Testis (tissue), 5 donors: ENCODE measurements at places on chromosomes 12 and 14.

- DNase-seq = no peak
These were observed 460.9 kb downstream of the ZFP36L1 start for GRCh38 chr14:68331991-68332390.

DNA sequence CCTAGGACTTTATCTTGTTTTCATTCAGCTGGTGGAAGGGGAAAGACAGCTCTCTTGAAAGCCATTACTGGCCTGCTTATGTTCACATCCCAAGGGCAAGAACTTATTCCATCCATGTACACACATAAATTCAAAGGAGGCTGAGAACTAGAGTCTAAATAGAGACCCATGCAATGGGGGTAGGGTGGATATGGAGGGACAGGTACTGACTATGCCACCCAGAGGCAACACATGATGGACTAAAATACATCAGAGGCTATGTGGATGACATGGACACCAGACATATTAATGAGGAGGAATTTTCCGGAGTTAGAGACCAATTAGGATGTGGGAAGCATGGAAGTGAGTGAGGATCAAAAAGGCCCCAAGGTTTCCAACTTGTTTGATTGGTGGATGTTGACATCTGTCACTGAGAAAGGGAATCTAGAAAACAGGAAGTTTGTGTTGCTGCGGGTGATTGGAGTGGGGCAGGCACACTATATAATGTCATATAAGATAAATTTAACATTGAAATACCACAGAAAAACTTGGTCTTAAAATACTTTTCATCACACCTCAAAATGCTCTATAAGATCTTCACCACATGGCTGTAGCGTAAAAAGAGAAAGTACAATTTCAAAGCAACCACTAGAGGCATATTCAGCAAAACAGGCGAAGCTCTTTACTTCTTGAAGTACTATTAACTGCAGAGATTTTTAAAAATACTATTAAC is 130.4 kb downstream of the GRIP1 start:
- no peak for DNase-seq

GRCh38 chr12:18461758-18462157 is 200.4 kb downstream of the PIK3C2G start:
- no peak for DNase-seq

- DNase-seq = no peak
These were observed 807 bp upstream of the SLC16A7 start for GRCh38 chr12:59594943-59595500.

GRCh38 chr12:45503899-45504298 is 225.6 kb upstream of the ARID2 start:
- no peak for DNase-seq

- DNase-seq = peak; percentile 72
These were observed 142.3 kb upstream of the ARHGAP5 start for GRCh38 chr14:31934767-31935266.

GRCh38 chr14:99159341-99160340 is 112.4 kb downstream of the BCL11B start:
- no peak for DNase-seq
